ENCODE measurements at places on chromosomes 5 and 9. TPM values are rescaled to one million over a fixed set of nuclear protein-coding genes. Genes with fewer than 3 reads are reported as not detected.

DNA sequence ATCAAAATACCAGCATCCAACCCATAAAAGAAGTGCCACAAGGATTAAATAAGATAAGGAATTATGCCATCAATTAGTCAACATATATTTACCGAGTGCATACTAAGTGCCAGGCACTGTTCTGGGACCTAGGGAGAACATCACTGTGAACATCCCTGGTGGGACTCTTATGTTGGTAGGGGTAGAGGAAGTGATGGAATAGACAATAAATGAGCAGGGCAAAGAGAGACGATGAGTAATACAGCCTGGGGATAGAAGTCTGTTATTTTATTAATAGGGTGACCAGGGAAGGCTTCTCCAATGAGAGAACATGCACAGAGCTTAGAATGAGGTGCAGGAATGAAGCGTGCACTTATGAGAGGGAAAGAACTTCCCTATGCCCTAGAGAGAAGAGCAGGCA lies 47.4 kb upstream of the VLDLR start:
- DNase-seq = no peak

DNA sequence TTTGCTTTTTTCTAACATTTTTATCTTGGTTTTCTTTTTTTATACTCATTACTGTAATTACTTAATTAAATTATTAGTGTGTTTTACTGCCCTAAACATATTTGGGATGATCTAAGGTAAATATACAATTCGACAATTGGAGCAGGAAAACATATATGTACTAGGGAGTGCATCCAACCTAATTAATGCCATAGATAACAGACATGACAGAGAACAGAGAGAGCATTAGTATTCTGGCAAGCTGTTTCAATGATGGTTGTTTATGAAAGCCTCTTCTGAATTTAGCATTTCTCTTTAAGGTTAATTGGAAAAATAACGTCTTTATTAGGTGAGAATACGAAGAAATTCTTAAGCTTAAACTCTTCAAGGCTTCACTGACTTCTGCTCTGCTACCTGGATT lies 300.1 kb upstream of the PRR16 start:
- no peak for DNase-seq

RNF180 gene
- not detected for total RNA-seq

- no peak for DNase-seq
These were observed 424.1 kb upstream of the KIF2A start for GRCh38 chr5:61881821-61882487.

- no peak for DNase-seq
These were observed 8.9 kb downstream of the RECK start for GRCh38 chr9:36045610-36046009.

PCDHB11 gene
- total RNA-seq = not detected

CEP78 gene
- 39.5 TPM for total RNA-seq

FABP6 gene
- not detected for total RNA-seq

PCDHB15 gene
- total RNA-seq = not detected

LMX1B gene
- not detected for total RNA-seq

SNCB gene
- not detected for total RNA-seq

IGIP gene
- total RNA-seq = 1.6 TPM

PCDHGA2 gene
- not detected for total RNA-seq

DNA sequence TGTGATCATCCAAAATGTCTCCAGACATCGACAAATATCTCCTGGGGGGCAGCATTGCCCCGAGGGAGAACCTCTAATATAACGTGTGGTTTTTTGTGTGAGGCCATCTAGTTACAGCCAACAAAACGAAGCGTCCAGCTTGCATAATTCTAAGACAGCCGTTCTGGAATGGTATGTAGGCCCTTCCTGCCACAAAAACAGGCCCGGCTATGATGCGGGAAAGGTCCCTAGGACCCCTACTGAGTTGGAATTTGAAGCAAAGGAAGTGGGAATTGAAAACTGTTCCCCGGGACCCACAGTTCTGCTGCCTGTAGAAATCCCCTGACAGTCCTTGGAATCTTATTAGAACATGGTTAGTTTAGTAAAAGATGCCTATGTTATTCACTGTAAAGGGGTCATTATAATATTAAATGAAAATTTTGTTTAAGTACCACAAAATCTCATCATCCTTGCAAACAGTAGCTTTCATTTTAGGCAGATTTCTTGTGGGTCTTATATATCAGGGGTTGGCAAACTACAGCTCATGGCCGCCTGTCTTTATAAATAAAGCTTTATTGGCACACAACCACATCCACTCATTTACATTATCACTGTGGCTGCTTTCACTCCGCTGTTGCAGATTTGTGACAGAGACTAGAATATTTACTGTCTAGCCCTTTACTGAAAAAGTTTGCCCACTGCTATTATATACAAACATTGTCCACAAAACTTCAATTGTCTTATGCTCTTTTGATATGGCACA lies 70.7 kb downstream of the MSX2 start:
- DNase-seq = no peak

Data from activated naive CD4-positive, alpha-beta T cell treated with anti-CD3 and anti-CD28 coated beads for 36 hours (primary cell).